Heart right ventricle (tissue), 16 donors: ENCODE measurements at places on chromosomes 1 and 21.

GRCh38 chr21:37668462-37669239 is 247.6 kb downstream of the KCNJ6 start:
- DNase-seq: no peak

- DNase-seq: no peak
These were observed 55.4 kb upstream of the SCYL3 start for GRCh38 chr1:169949139-169949538.

GRCh38 chr1:243508303-243508713 is 252.5 kb downstream of the SDCCAG8 start:
- no peak for DNase-seq

- no peak for DNase-seq
These were observed 68.2 kb downstream of the RNF187 start for GRCh38 chr1:228555074-228555994.

- DNase-seq: no peak
These were observed 13.2 kb downstream of the RC3H1 start for GRCh38 chr1:174008979-174009378.

- no peak for DNase-seq
These were observed 27.2 kb downstream of the PUM1 start for GRCh38 chr1:31038360-31038759.

DNA sequence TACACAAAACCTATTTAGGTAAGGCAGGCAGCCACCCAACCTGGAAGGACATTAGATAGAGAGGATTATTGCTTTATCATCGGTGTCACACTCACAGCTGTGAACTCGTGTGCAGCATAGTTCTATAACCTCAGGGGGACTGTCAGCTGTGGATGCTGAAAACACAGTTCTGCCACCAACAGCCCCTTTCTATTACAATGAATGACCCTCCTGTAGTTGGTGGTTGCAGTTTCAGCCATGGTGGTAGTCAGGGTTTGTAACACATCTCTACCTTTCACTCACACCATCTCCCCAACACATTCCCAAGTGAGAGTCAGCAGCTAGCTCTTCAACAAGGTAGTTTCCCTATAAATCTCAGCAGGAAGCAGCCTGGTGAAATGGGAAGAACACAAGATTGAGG is 136.8 kb downstream of the ZC3H11B start:
- no peak for DNase-seq

- DNase-seq: no peak
These were observed 127.5 kb upstream of the C1orf174 start for GRCh38 chr1:4027492-4028138.

DNA sequence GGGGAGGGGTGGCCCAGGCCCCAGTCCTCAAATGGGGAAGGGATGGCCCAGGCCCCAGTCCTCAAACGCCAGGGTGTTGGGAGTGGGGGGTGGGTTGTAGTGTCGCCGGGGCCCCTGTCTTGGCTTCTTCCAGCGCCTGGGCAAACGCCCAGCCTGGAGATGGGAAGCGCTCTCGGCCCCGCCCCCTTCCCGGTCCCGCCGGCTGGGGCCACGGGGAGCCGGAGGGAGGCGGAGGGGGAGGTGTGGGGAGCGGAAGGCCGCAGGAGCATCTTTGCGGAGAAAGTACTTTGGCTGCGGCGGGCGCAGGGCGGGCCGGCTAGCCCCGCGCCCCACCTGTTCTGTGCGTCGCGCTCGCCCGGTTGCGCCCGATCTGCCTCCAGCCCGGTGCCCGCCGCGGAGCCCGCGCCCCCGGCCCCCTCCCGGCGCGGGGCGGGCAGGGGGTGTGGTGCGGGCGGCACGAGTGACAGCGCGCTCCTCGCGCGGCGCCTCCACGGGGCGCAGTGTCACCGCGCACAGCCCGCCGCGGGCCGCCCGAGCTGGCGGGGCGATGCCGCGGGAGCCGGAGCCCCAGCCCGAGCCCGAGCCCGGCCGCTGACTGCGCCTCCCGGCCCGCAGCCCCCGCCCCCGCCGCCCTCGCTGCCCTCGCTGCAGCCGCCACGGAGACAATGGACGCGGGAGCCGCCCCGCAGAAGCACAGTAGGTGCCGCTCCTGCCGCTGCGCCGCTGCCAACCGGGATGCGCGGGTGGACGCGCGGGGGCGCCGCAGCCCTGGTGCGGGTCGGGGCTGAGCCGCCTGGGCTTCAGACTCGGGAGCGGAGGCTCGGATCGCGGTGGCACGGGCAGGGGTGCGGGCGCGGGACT is 31.1 kb upstream of the PEX10 start:
- no peak for DNase-seq

- DNase-seq: no peak
These were observed 10.4 kb downstream of the MRTO4 start for GRCh38 chr1:19262047-19262446.

DNA sequence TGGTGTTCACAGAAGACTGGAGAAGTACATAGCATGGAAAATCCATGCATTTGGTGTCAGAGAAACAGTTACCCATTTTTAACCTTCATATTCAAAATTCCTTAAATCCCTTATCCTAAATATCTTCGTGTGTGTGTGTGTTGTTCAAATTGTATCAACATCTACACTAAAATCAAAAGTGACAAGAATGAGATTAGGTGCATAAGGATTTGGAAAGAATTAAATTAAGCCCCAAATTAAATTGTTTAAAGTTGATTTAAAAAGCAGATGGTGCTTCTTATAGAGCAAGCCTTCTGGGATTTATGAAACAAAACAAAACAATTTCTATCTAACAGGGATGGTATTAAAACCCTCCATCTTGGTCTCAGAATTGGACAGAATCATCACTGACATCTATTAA is 4.7 kb downstream of the RSPH1 start:
- DNase-seq: no peak

GRCh38 chr1:178684111-178684510 is 40.9 kb upstream of the RALGPS2 start:
- DNase-seq: no peak

DNA sequence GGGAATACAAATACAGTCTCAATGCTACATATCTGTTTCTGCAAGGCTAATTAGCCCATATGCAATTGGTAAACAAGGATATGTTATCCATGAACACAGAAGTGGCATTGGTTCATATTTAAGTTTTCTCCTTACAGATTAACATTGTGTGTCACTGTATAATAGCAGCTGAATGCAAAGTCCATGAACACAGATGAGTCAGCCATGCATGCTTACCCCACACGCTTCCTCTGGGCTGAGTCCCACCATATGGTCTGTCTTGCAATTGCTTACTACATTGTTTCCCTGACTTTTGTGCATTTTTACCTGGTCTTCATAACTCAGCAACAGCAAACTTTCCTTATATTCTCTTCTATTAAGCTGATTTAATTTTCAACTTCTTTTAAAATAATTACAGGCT is 41.5 kb upstream of the TSNAX start:
- DNase-seq: no peak

DNA sequence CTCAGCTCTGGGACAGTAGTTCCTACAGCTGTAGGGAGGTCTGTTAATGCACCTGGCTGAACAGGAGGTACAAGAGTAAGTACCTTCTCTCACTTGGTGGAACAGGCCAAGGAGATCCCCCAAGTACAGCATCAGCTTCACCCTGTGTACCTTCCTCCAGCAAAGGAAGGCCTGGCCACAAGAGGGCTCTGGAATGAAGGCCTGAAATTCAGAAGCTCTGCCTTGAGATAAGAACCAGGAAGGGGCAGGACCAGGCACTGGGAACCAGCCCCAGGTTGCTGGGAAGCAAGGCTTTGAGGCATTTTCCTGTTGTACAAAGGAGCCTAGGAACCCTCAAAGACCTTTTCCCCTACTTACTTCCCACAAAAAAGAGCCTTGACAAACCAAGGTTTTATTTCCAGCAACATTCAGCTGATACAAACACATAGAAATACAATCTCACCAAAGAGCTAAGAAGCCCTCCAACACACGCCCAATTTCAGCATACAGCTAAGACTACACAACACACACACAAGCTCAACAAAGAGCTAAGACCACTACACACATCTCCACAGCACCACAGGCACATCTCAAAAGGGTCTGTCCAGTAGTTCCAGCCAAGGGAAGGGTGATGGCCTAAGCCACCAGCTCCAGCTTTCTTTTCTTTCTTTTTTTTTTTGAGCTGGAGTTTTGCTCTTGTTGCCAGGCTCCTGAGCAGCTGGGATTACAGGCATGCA is 23.5 kb downstream of the F11R start:
- peak; percentile 83 for DNase-seq

DNA sequence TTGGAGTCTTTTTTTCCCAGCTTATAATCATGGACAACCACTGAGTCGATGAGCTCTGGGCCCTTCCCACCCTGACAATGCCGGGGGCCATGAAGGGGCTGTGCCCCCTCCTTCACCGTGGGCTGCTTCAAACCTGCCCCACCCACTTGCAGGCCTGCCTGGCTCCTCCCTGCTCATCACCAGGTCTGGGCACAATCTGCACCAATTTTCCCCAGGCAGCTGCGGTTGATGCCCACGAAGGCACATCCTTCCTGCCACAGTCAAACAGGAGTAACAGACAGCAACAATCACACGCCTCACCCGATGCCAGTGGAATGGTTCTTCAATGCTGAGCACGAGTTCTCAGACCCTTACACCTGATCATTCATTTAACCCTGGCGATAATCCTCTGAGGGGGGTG is 18.9 kb downstream of the PGLYRP3 start:
- DNase-seq: no peak

DNA sequence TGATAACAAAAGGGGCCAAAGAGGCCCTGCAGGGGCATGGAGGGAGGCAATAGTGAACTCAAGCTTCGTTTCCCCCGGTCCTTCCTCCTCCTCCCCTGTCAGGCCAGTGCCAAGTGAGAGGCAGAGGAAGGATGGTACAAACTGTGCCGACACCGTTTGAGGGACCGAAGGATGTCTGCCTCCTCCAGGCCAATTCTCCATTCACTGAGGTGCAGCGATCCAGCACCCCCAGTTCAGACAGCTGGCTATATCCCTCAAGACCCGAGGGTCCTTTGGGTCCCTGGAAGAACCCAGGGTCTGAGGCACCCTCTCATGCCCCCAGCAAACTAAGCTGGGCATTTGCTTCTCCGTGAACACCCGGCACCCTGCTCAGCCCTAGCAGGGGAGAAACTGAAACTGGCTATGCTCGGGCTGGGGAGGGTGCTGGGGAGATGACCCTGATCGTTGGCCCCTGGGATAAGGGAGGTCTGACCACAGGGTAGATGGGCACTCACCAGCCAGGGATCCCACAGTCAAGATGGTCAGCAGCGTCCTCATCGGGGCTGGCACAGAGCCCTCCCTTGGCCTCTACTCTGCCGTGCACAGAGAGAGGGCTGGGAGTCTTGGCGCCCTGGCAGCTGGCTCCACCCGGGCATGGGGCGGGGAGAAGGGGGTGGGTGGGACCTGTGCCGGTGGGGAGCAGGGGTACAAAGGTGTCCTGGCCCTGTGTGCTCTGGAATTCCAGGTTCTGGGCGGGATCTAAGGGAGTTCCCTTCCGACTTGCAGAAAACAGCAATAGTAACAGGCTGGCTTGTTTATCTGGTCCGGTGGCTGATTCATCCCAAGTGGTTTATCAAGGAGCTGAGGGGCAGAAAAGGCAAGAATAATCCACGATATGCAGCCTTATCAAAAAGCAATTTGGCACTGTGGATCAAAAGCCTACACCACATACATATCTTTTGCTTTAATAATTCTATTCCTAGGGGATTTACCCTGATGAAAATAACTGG is at the start of gene IL22RA1:
TSS of gene IL22RA1 (minus strand) at position 595 of the 989 bp plus-strand sequence. CDS start at position 537, 58 bp downstream.
- DNase-seq: no peak

GRCh38 chr1:54506594-54506993 is 41.4 kb upstream of the ACOT11 start:
- DNase-seq: no peak

DNA sequence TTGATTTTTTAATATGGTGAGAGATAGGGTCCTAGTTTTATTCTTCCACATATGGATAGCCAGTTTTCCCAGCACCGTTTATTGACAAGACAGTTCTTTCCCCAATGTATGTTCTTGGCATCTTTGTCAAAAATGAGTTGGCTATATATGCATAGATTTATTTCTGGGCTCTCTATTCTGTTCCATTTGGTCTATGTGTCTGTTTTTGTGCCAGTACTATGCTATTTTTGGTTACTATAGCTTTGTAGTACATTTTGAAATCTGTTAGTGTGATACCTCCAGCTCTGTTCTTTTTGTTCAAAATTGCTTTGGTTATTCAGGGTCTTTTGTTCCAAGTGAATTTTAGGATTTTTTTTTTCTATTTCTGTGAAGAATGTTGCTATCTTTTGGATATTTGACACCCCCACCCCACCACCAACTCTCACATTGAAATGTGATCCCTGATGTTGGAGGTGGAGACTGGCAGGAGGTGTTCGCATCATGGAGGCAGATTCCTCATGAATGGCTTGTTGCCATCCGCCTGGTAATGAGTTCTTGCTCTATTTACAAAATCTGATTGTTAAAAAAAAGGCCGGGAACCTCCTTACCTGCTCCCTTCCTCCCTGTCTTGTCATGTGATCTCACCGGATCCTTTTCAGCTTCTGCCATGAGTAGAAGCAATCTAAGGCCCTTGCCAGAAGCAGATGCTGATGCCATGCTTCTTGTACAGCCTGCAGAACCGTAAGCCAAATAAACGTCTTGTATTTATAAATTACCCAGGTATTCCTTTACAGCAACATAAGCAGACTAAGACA is 54.8 kb upstream of the KRTAP19-8 start:
- no peak for DNase-seq

DNA sequence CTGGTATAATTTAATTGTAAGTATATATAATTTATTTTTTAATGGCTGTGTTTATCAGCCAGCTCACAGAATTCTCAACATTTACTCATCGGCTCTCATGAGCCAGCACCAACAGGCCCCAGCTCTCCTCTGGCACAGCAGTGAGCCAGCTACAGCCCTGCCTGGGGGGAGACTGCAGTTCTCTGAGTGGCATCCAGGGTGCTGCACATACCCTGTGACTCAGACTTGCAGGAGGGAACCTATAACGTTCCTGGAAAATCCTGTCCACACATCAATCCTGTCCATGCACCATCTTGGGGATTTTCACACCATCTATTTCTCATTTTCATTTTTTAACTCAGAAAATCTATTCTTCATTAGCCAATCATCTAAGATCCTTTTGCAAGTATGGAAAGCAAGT is 36.5 kb downstream of the FHAD1 start:
- no peak for DNase-seq

DNA sequence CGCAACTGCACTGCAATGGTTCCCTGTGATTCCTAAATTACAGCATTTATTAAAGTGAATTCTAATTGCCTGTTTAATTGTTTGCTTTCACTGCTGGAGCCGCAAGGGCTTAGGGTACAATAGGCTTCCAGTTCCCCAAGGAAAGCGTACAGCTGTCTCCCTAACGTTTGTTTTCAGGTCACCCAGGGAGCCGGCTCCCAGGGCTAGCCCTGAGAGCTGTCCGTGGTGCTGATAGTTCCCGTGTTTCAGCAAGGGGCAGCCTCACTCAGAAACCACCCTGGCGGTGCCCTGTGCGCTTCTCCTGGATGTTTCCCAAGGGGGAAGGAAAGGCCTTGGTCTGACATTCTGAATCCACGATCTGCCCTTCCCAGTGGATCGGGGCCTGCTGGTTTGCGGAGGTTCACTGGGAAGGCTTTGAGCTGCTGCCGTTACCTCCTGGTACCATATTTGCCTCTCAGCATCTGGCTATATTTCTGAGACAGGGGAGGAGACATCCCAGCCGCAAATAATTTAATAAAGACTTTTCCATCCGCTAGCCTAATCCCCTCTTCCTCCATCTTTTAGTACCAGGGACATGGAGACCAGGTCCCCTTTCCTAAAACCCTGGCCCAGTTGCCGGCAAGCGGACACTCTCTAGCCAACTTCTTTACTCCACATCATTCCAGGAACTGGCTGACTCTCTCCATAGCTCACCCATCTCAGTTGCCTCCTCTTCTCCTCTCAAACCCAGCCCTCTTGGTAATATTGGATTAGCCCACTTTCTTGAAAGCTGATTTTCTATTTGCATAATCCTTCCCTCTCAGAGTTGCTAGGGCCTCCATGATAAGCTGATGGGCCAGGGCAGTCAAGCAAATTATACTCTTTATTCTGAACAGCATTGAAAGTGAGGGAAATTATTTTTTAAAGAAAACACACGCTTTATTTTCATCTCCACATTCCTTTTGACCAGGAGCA is 149.0 kb downstream of the IGSF21 start:
- DNase-seq: peak; percentile 46
